ENCODE measurements at places on chromosomes 3 and 15.
A peak's percentile ranks its signal among the peaks of the same experiment; 100 is the strongest.

DNA sequence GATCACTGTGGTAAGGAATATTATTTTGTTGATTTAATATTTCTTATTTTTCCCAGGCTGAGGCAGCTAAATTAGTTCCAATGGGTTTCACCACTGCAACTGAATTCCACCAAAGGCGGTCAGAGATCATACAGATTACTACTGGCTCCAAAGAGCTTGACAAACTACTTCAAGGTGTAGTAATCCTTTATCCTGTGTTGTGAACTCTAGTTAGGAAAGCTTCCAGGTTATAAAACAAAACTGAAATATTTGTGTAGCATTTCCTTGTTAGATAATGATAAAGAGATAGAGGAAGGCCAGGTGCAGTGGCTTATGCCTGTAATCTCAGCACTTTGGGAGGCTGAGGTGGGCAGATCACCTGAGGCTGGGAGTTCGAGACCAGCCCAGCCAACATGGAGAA lies 11.1 kb downstream of the RAD51 start:
- DNase-seq, result no peak

DNA sequence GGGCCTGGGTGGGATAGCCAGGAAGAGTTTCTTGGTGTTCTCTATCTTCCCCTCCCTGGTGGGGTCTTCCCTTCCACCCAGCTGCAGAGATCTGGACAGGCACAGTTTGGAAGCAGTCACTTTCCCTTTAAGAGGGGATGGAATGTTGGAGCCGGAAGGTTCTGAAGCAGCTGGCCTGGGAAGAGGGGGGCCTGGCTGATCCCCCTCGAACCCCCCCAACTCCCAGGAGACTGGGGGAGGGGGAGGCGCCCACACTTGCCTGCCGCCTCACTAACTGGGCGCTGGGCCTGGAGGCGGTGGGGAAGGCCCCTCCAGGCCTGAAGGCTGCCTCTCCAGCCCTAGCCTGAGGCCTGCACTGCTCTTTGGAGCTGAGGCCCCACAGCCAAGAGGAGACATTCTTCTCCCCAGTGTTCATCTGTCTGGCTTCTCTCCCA lies 1.4 kb downstream of the DVL3 start:
- DNase-seq, result peak; percentile 33

DNA sequence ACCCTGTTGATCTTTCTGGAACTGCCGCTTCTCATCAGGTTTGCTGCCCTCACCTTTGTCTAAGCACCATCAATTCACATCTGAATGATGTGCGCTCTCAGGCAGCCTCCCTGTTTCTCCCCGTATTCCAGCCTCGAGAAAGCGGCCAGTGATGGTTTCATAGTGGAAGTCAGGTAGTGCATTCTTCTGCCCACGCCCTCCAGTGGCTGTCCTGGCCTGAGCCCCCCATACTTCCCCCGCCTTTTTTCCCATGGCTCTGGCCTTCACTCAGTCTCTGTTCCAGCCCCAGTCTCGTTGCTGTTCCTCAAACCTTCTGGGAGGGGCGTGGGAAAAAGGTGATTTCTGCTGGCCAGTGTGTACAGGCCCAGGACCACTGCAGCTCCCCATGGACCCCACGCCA lies 101.3 kb downstream of the ASB7 start:
- DNase-seq, result no peak

GRCh38 chr3:153602801-153603200 lies 440.8 kb downstream of the RAP2B start:
- DNase-seq, result no peak

DNA sequence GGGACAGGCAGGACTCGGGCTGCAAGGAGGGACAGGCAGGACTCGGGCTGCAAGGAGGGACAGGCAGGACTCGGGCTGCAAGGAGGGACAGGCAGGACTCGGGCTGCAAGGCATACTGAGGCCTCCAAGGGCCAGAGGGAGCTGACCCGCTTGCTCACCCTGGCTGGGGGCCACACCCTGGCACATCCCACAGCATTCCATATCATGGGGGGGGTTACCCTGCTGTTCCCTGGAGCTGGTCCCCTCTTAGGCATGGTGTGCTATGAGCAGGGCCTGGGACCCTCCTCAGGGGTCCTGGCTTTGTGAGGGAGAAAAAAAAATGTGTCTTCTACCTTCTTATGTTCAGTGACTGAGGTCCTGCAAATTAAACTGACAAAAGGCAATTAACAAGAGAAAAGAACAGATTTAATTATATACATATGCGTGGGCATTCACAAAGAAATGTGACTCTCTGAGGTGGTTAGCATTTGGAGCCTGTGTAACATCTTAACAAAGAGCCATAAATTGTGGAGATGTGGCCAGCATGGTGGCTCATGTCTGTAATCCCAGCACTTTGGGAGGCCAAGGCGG lies 97.6 kb upstream of the ALDH1A3 start:
- DNase-seq, result no peak

Measured in kidney glomerular epithelial cell (primary cell).